Stimulated activated CD4-positive, alpha-beta T cell treated with anti-CD3 and anti-CD28 coated beads, Interleukin-2, amount 100 ng/mL, for 48 hours (primary cell): ENCODE measurements at places on chromosomes 3 and 15.

GRCh38 chr3:88410259-88410658 is 260.5 kb downstream of the C3orf38 start:
- no peak for DNase-seq

- DNase-seq: no peak
These were observed 50.7 kb upstream of the CCR2 start for GRCh38 chr3:46303240-46303639.

GRCh38 chr3:30227571-30228301 is 378.7 kb upstream of the TGFBR2 start:
- no peak for DNase-seq

DNA sequence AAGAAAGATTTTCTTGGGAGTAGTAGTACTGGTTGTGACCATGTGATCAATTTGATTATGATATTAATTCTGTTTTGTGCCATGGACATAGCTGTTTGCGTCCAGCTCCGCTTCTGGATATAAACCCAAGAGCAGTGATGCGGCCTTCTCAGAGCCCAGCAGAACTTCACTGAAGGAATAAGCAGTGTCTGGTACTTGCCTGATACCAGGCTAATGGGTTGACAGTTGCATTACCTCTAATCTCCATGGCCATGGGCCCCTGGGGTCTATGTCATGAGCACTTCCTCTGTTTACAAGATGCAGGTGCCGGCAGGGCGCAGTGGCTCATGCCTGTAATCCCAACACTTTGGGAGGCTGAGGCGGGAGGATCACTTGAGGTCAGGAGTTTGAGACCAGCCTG is 36.3 kb upstream of the RAB6B start:
- DNase-seq: no peak

DNA sequence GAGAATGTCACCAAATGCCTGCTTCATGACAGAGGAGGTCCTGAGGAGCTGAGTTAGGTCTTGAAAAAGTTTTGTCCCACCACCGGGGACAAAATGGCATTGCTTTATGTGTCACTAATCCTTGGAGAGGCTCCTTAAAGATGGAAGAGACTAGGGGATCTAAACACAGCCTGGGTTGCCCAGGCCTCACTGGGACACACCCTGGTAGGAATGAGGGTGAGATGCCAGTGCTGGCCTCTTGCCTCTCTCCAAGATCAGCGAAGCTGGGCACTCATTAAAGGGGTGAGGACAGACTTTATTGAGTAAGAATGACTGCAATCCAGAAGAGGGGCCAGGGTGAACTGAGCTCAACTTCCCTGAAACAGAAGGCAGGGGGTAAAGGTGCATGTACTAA is 58.5 kb upstream of the KLF13 start:
- DNase-seq: no peak

DNA sequence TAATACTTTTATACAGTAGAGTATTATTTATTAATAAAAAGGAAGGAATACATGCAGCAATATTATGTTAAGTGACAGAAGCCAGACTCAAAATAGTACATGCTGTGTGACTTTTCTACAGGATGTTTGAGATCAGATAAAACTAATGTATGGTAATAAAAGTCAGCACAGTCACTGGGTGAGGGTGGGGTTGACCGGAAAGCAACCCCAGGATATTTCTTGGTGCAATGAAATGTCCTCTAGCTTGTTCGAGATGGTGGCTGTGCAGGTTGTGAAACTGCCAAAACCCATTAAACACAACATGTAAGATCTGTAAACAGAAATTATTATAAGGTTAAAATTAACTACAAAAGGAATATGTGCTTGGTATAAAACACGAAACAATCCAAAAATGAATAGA is 20.8 kb upstream of the ALDH1L1 start:
- no peak for DNase-seq

- no peak for DNase-seq
These were observed 32.6 kb downstream of the SEMA7A start for GRCh38 chr15:74400915-74401757.

DNA sequence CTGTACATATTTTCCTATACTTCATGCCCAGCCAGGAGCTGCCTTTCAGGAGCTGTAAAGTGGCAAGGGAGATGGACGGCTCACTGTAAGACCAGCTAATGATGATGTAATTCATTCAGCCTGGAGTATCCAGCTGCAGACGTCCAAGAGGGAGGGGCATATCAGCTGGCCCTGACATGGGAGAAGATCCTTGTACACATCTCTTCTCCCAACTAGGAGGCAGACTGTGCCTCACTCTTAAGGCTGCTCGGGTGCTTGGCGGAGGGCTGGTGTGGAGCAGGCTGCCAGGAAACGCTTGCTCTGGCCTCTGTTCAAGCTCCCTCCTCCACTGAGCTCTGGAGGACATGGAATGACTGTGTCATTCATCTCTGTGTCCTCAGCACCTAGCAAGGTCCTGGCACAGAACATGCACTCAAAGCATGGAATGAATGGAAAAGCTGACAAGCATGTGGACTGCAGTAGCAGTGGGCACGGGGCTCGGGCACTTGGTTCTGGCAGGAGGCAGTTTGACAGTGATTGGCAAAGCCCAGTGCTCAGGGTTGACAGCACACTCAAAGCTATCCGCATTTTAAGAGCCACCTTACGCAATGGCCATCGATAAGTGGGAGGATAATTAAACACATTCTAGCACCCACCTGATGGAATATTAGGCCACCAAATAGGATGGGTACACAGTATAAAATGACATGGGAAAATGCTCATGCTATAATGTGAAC is 72.4 kb downstream of the TBC1D2B start:
- no peak for DNase-seq

DNA sequence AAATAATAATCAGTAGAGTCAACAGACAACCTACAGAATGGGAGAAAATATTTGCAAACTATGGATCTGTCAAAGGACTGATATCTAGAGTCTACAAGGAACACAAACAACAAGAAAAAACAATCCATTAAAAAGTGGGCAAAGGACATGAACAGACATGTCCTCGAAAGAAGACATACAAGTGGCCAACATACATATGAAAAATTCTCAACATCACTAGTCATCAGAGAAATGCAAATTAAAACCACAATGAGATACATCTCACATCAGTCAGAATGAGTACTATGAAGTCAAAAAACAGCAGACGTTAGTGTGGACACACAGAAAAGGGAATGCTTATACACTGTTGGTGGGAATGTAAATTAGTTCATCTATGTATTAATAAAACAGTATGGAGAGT is 33.7 kb downstream of the SLC2A2 start:
- DNase-seq: no peak

DNA sequence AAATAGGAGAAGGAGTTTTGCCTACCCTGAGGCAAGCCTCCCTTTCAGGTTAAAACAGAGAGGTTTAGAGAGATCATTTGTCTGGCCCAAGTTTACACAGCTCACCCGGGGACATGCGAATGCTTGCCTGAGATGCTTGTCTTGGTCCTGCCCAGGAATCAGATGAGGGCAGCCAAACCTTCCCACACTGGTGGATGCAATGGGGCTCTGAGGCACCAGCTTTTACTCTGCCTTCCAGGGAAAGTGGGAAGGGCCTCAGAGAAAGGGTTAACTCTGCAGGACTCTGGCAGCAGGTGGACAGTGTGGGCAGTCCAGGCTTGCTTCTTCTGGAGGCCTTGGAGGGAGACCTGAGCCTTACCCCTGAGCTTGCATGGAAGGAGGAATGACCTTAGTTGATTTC is 90.0 kb downstream of the LRRK1 start:
- no peak for DNase-seq

- DNase-seq: no peak
These were observed 386.0 kb upstream of the NECTIN3 start for GRCh38 chr3:110685630-110686029.

GRCh38 chr3:115843206-115843605 is 219.9 kb downstream of the GAP43 start:
- DNase-seq: no peak

GRCh38 chr3:167406876-167407492 is 26.9 kb upstream of the ZBBX start:
- DNase-seq: no peak

DNA sequence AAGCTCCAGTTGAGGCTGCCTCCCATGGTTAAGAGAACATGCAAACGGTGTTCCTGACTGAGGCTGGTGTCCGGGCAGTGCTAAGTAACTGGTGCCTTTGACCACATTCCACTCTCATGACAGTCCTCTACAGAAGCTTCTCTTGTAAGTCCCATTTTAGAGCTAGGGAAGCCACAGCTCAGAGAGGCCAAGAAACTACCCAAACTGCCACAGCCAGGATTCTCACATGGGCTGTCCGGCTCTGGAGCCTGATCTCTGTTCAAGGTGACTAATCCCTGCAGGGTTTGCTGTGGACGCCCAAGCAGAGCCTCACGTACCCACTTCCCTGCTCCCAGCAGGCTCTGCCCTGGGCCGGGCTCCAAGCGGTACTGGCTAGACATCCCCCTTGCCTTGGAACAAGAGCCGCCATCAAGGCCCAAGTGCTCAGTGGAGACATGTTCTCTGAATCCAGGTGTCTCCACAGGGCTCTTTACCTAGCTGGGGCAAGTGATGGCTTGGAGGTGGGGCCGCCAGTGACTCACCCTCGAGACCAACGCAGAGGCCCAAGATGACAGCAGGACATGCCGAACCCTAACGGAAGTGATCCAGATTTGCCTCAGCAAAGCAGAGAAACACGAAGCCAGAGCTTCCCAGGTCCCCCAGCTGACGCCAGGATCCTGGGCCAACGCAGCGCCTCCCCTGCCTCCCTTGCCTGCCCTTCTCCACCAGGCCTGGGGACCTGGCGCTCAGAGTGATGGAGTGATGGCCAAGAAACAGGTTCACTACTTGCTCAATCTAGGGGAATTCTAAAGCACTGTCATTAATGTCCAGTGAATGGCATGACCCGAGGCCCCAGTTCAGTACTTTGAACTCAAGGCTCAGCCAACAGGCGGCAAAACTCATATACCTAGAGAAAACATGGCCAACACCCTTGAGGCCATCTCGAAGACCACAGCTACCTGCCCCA is 24.4 kb downstream of the KLHL25 start:
- DNase-seq: no peak

GRCh38 chr3:162992741-162993140 is 1496.1 kb downstream of the OTOL1 start:
- no peak for DNase-seq

- no peak for DNase-seq
These were observed 140.4 kb downstream of the TBL1XR1 start for GRCh38 chr3:177056927-177057326.

- DNase-seq: no peak
These were observed 198.2 kb upstream of the MCTP2 start for GRCh38 chr15:94033014-94033682.

GRCh38 chr3:152309031-152309430 is 40.3 kb downstream of the MBNL1 start:
- no peak for DNase-seq

DNA sequence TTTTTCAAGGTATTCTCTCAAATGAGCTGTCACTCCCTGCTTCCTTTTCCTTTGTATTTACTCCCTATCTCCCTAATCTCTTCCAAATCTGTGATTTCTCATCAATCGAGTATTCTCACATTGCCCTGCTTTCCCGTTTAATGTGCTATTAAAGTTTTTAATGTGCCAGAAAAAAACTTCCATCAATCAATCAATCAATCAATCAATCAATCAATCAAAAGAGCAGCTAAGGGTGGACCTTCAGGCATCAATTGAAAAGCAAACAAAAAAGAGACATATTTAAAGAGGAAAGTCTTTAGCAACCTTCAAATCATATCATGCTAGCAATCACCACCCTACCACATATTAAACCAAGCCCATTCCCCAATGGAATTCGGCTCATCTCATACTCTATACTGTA is 58.9 kb downstream of the SATB1 start:
- no peak for DNase-seq

- no peak for DNase-seq
These were observed 186.6 kb downstream of the SQOR start for GRCh38 chr15:45821390-45821789.

- DNase-seq: no peak
These were observed 27.7 kb downstream of the CCDC13 start for GRCh38 chr3:42745291-42745745.
